ENCODE measurements at places on chromosomes 12 and 14. TPM values are rescaled to one million over a fixed set of nuclear protein-coding genes. Genes with fewer than 3 reads are reported as not detected.

MGP gene
- 524 TPM for total RNA-seq

MDGA2 gene
- total RNA-seq = not detected

AQP6 gene
- total RNA-seq = 0.08 TPM

DEGS2 gene
- 2.9 TPM for total RNA-seq

TUNAR gene
- 10.6 TPM for total RNA-seq

PRICKLE1 gene
- 35.2 TPM for total RNA-seq

GDF3 gene
- total RNA-seq = 0.25 TPM

CIROP gene
- total RNA-seq = not detected

AKAP3 gene
- total RNA-seq = 2.5 TPM

C14orf93 gene
- total RNA-seq = 8.0 TPM

HCAR1 gene
- not detected for total RNA-seq

PITPNM2 gene
- 11.6 TPM for total RNA-seq

OR4K5 gene
- total RNA-seq = not detected

SIX6 gene
- not detected for total RNA-seq

HPD gene
- 4.8 TPM for total RNA-seq

FGF23 gene
- total RNA-seq = not detected

RHEBL1 gene
- total RNA-seq = 0.60 TPM

PRH1 gene
- 13.3 TPM for total RNA-seq

TEX52 gene
- not detected for total RNA-seq

DNA sequence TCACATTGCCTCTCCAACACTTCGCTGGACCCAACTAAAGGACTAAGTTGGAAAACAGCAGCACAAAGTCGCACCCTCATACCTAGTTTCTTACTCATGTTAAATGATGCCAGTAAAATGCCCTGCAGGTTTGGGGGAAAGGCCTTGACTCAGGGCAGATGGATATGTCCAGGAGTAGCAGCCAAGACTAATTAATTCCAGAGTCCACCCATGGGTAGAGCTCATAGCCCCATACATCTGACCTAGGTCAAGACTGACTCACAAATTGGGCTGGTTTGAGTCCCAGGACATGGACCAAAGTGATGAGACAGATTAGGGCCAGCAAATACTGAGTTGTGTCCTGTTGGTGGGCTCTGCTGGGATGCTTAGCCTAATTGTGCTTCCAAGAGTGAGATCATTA, 224.0 kb upstream of the BTG1 start:
- no peak for DNase-seq

- DNase-seq = no peak
Measured at GRCh38 chr12:48021485-48022179, 17.4 kb upstream of the COL2A1 start.

- DNase-seq = no peak
Measured at GRCh38 chr12:93153321-93153720, 224.2 kb upstream of the EEA1 start.

- no peak for DNase-seq
Measured at GRCh38 chr14:97057238-97058073, 260.3 kb downstream of the VRK1 start.

DNA sequence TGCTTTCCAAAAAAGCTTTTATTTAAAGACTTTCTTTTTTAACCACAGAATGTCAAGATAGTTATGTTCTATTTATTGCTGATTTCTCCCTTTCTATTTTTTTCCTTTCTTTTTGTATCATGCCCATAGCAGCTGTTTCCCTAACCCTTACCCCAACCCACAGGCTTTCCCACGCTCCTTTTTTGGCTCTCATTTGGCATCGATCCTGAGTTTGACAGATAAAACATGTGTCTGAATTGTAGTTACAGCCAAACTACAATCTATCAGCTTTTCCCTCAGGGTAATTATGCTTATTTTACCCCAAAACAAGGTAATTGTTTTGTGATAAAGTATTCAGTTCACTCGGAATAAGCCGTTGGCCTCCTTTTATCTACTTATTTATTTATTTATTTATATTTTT, 46.7 kb downstream of the PDE3A start:
- DNase-seq = peak; percentile 31

DNA sequence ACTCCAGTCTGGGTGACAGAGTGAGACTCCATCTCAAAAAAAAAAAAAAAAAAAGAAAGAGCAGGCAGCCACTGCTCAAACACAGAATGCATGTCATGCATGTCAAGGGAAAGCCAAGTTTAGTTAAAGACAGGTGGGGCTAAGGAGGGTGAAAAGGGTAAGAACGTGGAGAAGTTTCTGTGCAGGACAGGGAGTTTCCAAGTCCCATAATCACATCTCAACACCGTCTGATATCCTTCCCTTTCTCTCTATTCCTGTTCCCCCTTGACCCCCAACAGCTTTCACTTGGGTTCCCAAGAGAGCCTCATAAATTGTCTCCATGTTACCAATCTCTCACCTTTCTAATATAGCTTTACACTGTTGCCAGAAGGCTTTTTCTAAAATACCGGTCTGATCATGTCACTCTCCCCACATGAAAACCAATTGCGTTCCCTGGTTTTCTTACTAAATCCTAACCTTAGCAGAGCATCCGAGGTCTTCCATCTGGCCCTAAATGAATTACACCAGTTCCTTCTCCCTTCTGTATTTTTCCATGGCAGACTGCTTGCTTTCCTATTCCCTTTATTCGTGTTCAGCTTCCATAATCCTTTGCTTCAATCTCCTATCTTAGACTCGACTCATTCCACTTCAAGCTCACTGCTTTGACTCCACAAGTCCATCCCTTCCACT, 37.0 kb downstream of the LIMA1 start:
- DNase-seq = no peak

- DNase-seq = no peak
Measured at GRCh38 chr12:7017870-7018349, 366 bp downstream of the LPCAT3 start.

- DNase-seq = no peak
Measured at GRCh38 chr12:124238886-124239285, 56.0 kb upstream of the RFLNA start.

DNA sequence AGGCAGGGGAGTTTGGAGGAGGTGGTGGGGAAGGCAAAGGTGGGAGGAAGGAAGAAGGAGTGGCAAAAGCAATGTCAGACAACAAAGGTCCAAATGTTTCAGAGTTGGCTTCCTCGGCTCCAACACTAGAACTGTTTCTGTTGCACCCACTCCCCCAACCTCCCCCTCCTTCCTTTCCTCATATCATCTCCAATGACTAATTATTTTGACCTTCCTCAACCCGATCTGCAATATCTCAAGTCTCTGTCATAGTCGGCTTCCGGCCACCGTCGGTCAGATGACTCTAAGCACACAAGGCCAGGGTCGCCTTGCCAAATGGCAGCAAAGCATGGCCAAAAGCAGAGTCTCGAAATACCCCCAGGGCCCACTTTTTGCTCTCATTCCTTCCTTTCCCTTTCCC, 637.0 kb upstream of the TBX3 start:
- no peak for DNase-seq

GRCh38 chr12:26940516-26941214, 2.4 kb downstream of the FGFR1OP2 start:
- no peak for DNase-seq

- DNase-seq = no peak
Measured at GRCh38 chr12:48142818-48143674, 14.3 kb downstream of the ASB8 start.

DNA sequence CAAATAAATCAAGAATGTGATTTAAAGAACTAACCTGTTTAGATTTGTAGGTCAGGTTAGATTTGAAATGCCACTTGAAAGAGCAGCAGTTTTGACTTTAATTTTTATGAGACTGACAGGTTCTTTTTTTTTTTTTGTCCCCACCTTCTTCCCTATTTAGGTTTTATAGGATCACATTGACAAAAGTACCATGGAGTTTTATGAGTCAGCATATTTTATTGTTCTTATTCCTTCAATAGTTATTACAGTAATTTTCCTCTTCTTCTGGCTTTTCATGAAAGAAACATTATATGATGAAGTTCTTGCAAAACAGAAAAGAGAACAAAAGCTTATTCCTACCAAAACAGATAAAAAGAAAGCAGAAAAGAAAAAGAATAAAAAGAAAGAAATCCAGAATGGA, 31.9 kb downstream of the KTN1 start:
- no peak for DNase-seq

- DNase-seq = no peak
Measured at GRCh38 chr14:87397499-87397898, 595.5 kb downstream of the GALC start.

- no peak for DNase-seq
Measured at GRCh38 chr12:62297321-62297720, 37.1 kb downstream of the USP15 start.

GRCh38 chr12:70236990-70237389, 6.2 kb upstream of the CNOT2 start:
- no peak for DNase-seq

GRCh38 chr12:57401165-57401564, 29.7 kb downstream of the R3HDM2 start:
- no peak for DNase-seq

- no peak for DNase-seq
Measured at GRCh38 chr12:121802485-121802842, 1.3 kb upstream of the SETD1B start.

- no peak for DNase-seq
Measured at GRCh38 chr14:52154992-52155650, 86.3 kb upstream of the NID2 start.

DNA sequence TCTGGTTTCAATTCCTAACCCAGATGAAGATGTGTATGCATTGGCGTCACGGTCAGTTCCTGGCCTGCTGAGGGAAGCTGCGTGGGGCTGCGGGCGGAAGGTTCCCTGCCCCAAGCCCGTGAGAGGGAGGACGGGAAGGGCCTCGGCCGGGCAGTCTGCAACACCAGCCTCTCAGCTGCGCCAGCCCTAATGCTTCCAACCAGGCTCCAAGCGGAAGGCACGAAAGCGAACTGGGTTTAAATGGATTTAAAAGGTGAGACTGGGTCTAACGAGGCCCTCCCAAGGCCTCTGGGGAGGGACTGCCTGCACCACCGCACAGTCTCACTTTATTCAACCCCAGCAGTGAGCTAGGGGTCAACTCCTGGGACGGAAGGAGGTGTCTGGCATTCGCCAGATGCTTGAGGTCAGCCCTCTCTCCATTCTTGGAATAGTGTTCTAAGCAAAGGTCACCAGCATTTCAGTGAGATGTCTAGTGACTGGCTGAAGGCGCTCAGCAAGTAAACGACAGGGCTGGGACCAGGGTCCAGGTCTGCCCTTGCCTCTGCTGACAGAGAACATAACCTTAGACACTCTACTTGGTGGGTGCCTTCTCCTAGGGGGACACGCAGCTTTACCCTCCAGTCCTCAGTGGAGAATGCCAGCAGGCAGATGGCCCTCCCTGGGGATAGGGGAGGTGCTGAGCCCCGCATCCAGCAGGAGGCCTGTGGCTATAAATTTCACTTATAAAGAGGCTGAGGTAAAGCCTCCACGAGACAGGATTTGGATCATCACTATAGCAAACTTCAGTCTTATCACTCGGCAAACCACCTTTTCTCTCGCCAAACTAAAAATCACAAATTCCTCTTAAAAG, 92.2 kb downstream of the PIWIL1 start:
- DNase-seq = no peak

DNA sequence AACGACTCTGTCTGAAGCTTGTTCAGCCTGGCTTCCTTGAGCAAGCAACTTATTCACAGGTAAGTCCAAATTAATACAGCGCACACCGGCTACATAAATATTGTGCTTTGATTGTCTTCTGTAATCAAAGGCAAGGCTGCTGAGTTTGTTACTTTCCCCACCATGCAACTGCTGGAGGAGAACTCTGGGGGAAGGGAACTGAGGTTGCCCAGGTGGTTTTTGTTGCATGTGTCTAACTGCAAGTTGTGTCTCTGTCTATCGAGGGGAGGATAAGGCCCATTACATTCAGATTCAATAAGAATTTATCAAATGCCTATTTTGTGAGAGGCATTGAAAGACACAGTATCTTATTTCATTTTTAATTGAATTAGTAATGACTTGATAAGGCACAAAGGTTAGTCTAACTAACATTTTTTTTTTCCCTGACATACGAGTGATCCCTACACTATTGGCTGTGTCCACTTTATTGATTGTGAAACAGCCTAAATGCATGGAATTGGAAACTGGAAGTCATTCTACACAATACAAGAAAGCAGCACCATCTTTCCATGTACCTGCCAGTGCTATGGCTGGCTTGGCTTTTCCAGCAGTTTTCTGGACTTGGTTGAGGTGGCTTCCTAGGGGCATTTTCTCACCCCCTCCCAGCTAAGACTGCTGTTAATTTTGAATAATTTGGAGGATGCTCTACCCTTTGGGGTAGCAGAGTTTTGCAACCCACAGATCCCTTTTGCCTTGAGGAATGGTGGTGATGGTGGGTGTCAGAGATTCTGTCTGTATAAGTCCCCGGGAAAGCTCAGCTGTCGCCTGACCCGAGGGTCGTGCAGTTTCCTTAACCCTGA, 951 bp upstream of the CHST11 start:
- no peak for DNase-seq

- DNase-seq = peak; percentile 21
Measured at GRCh38 chr14:104393898-104394381, 185.6 kb upstream of the C14orf180 start.

DNA sequence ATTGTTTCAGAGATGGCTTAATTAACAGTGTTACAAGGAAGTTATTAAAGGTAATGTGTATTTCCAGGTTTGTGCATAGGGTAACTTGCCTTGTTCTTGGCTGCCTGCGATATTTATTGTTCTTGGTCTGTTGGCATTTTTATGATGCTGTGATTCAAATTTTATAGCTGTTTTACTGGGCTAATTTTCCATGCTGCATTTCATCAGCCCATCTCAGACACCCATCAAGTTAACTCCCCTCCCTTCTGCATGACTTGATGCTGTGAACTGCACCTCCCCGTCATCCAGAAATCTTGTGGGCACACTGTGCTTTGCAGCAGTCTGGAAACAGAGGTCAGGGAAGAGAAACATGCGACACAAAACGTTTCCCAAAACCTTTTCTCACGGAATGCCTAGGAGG, 1049.2 kb downstream of the AACS start:
- DNase-seq = no peak

DNA sequence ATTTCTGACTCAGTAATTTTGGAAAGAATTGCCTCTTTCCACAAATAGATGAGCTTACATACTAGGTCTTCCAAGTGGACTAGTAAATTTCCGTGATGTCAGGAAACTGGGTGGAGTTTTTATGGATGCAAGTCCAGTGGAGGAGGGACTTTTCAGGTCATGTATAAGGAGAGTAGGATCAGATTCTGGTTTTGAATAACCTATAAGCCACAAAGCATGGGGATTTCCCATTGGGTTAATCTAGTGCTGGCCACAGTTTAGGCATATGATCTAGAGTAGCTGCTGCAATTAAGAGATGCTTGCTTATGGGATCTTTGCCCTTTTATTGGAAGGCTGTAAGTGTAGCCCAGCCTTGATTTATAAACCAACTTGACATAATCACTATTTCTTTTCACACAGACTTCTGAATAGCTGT, 33.8 kb downstream of the STK38L start:
- DNase-seq = no peak

- no peak for DNase-seq
Measured at GRCh38 chr12:5691943-5692342, 253.1 kb downstream of the ANO2 start.

Data from ovary (tissue), 10 donors.